CD8-positive, alpha-beta memory T cell (primary cell): ENCODE measurements at places on chromosomes 3 and 15. TPM values are rescaled to one million over a fixed set of nuclear protein-coding genes. Genes with fewer than 3 reads are reported as not detected.

The NME9 gene
- not detected for total RNA-seq

The PLXNB1 gene
- total RNA-seq, result 5.5 TPM

The TGM4 gene
- not detected for total RNA-seq

The C15orf62 gene
- 0.53 TPM for total RNA-seq

The NFKBIZ gene
- 32.3 TPM for total RNA-seq

DNA sequence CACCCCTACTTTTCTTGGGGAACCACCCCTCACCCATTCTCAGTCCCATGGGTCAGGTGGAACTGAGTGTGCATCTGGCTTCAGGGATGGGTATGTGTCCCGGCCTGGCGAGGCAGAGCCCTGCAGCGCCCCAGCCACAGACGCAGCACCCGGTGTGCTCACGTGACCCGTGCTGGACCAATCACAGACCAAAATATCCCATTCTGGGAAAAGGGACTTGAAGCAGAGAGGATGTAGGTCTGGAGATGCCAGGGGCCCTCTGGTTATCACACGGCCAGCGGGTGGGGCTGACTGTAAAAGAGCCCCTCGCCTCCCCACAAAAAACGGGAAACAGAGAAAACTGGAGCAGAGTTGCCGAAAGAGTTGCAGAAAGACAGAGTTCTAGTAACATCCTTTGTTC is 138.0 kb upstream of the RAD18 start:
- H3K27me3 ChIP-seq, result no peaks in the 10 kb centered on the region
- no peaks in the 10 kb centered on the region for H3K36me3 ChIP-seq
- H3K4me1 ChIP-seq, result no peaks in the 10 kb centered on the region
- H3K4me3 ChIP-seq, result no peak overlapping the region
- no peak overlapping the region for H3K27ac ChIP-seq

GRCh38 chr3:71075494-71075893 is 508.0 kb downstream of the FOXP1 start:
- peaks cover 59% of the 10 kb centered on the region for H3K4me1 ChIP-seq
- H3K27me3 ChIP-seq, result no peaks in the 10 kb centered on the region
- no peaks in the 10 kb centered on the region for H3K36me3 ChIP-seq

DNA sequence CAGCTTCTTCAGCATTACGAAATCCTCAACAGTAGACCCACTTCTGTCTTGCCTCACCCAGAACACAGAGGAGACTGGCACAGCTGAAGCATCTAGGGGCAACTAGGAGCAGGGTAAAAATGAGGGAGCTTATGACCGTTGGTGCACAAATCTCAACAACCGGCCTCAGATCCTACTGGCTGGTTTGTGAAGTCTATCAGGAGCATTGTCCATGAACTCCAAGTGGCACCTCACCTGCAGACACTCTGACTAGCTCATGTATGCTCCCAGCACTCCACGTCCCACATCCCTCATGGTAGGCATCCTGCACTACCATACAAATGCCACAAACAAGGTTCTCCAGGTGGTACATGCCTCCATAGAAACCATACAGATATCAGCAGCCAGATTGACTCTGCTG is 163.1 kb downstream of the TLE3 start:
- no peak for DNase-seq
- no peaks in the 10 kb centered on the region for H3K27me3 ChIP-seq
- H3K27ac ChIP-seq, result no peak overlapping the region
- H3K4me3 ChIP-seq, result no peak overlapping the region

GRCh38 chr3:61617041-61617440 is 55.7 kb downstream of the PTPRG start:
- H3K4me1 ChIP-seq, result no peaks in the 10 kb centered on the region
- no peaks in the 10 kb centered on the region for H3K36me3 ChIP-seq
- no peak for DNase-seq
- H3K4me3 ChIP-seq, result no peak overlapping the region

DNA sequence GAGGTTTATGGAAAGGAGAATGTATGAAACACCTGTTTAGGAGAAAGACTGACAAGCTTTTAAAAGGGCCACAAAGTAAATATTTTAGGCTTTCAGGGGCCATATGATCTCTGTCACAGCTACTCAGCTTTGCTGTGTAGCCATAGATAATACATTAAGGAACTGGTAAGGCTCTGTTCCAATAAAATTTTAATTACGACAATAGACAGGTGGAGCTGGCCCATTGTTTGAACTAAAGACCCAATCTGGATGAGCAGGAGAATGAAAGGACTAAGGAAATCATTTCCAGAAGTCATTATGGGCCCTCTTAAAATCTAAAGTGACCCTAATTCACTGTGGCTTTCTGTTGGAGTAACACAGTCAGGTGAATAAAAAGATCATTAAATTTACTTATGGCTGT is 48.5 kb upstream of the SLC12A8 start:
- no peaks in the 10 kb centered on the region for H3K4me1 ChIP-seq
- no peaks in the 10 kb centered on the region for H3K27me3 ChIP-seq
- DNase-seq, result no peak

- no peaks in the 10 kb centered on the region for H3K27me3 ChIP-seq
- no peaks in the 10 kb centered on the region for H3K36me3 ChIP-seq
- DNase-seq, result no peak
- peak overlapping the region; percentile 20 for H3K27ac ChIP-seq
- no peaks in the 10 kb centered on the region for H3K4me1 ChIP-seq
Observed at GRCh38 chr3:69791106-69791505, 51.8 kb downstream of the MITF start.

DNA sequence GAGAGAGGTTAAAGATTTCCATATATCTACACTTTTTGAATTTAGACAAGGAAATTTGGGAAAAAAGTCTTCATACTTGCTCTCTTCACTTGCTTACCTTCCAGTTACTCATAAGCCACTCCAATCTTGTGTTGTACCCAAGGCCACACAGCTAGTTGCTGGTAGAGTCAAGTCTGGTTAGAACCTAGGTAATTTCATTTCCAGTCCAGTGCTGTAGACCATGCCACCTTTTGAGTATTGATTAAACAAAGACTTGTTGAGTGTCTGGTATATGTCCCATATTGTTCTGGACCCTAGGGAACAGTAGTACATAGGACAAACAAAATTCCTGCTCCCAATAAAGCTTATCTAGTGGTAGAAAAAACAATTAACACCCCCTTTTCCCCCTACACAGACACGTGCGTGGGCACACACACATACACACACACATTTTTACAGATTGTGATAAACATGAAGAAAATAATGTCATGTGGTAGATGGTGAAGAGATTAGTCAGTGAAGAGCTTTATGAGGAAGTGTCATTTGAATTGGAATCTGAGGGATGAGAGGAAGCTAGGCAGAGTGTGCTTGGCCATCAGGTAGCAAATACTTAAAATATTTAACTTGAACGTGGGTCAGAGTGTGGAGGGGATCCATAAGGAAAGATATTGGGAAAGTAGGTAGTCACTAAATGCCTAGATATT is 2.1 kb downstream of the CMC1 start:
- H3K36me3 ChIP-seq, result no peaks in the 10 kb centered on the region
- no peak overlapping the region for H3K27ac ChIP-seq
- peak overlapping the region; percentile 13 for H3K4me3 ChIP-seq
- no peaks in the 10 kb centered on the region for H3K27me3 ChIP-seq

GRCh38 chr15:35218215-35218614 is 133.1 kb upstream of the NANOGP8 start:
- no peaks in the 10 kb centered on the region for H3K27me3 ChIP-seq
- no peak overlapping the region for H3K4me3 ChIP-seq

- no peak for DNase-seq
- no peak overlapping the region for H3K4me3 ChIP-seq
- H3K4me1 ChIP-seq, result no peaks in the 10 kb centered on the region
- H3K27me3 ChIP-seq, result no peaks in the 10 kb centered on the region
Observed at GRCh38 chr15:75059607-75060006, 36.2 kb downstream of the PPCDC start.

DNA sequence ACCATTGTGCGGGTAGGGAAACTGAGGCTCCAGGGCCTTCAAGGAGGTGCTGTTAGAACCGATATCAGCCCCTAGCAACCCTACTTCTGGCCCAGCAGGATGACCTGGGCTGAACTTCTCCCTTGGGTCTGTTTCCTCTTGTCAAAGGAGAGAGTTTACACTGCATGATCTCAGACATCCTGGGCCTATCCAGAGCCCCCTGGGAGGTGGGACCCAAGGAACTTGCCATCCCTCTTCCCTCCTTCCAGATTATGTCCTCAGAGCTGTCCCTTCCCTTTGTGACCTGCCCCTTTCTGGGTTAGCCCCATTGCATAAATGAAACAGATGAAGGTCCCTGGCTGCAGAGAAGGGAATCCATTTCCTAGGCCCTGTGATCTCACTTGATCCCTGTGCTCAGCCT is 12.3 kb upstream of the DNAH1 start:
- H3K36me3 ChIP-seq, result no peaks in the 10 kb centered on the region
- no peak overlapping the region for H3K27ac ChIP-seq
- peaks cover 20% of the 10 kb centered on the region for H3K4me1 ChIP-seq
- no peak overlapping the region for H3K4me3 ChIP-seq
- DNase-seq, result no peak
- H3K27me3 ChIP-seq, result no peaks in the 10 kb centered on the region

GRCh38 chr3:111227216-111227615 is 155.6 kb downstream of the NECTIN3 start:
- no peaks in the 10 kb centered on the region for H3K36me3 ChIP-seq
- no peaks in the 10 kb centered on the region for H3K4me1 ChIP-seq
- H3K4me3 ChIP-seq, result no peak overlapping the region
- H3K27me3 ChIP-seq, result no peaks in the 10 kb centered on the region
- H3K27ac ChIP-seq, result no peak overlapping the region
- DNase-seq, result no peak

- H3K27me3 ChIP-seq, result no peaks in the 10 kb centered on the region
- H3K36me3 ChIP-seq, result no peaks in the 10 kb centered on the region
- no peak overlapping the region for H3K4me3 ChIP-seq
- H3K27ac ChIP-seq, result no peak overlapping the region
- peaks cover 60% of the 10 kb centered on the region for H3K4me1 ChIP-seq
- no peak for DNase-seq
Observed at GRCh38 chr15:64636556-64636955, 138.8 kb downstream of the RBPMS2 start.

DNA sequence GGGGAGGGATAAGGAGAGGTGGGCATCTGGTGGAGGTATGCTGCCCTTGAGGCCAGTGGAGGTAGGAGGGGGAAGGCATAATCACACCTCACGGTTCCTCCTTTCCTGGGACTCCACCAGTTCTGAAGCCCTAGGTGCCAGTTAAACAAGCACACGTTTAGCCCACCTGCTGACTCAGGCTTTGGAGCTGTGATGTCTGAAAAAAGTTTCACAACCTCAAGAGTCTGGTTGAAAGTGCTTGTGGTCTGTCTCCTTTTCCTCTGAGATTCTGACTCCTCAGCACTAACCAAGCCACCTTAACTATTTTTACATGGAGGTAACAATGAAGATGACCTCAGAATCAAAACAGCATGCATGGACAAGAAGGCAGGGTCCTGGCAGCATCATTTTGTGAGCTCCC is 23.0 kb downstream of the HPS3 start:
- H3K27ac ChIP-seq, result peak overlapping the region; percentile 9
- no peak for DNase-seq
- H3K36me3 ChIP-seq, result peaks cover 29% of the 10 kb centered on the region
- H3K4me1 ChIP-seq, result peaks cover 10% of the 10 kb centered on the region

DNA sequence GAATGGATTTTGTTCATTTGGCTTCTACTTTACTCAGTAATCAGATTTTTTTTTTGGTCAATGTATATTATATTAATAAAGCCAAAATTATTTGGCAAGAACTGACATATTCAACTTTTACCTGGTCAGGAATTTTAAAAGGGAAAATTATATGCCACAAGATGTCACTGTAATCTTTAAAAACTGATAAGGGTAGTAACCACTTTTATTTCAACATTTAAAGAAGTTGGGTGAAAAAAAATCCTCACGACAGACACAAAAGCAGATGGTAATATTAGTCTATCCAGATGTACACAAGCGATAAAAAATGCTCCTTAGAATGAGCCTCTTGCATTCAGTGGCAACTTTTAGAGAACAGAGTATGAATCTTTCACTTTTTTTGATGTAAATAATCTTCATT is 101.9 kb downstream of the SERPINI1 start:
- H3K4me3 ChIP-seq, result no peak overlapping the region
- H3K36me3 ChIP-seq, result no peaks in the 10 kb centered on the region
- H3K4me1 ChIP-seq, result no peaks in the 10 kb centered on the region
- H3K27me3 ChIP-seq, result no peaks in the 10 kb centered on the region

DNA sequence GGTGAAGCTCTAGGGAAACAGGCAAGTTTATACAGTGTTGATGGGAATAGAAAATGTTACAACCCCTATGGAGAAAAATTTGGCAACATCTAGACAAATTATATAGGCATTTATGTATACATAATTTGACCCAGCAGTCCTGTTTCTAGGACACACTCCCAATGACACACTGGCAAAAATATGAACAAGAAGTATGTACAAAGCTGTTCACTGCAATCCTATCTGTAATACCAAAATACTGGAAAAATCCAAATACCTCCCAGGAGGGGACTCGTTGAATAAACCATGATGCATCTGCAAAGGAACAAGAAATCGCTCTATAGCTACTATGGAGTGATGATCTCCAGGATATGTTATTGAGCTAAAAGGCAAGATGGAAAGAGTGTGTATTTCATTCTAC is 8.5 kb downstream of the BFSP2 start:
- H3K27me3 ChIP-seq, result no peaks in the 10 kb centered on the region
- H3K4me1 ChIP-seq, result no peaks in the 10 kb centered on the region
- DNase-seq, result no peak
- H3K36me3 ChIP-seq, result no peaks in the 10 kb centered on the region
- H3K27ac ChIP-seq, result no peak overlapping the region
- no peak overlapping the region for H3K4me3 ChIP-seq

DNA sequence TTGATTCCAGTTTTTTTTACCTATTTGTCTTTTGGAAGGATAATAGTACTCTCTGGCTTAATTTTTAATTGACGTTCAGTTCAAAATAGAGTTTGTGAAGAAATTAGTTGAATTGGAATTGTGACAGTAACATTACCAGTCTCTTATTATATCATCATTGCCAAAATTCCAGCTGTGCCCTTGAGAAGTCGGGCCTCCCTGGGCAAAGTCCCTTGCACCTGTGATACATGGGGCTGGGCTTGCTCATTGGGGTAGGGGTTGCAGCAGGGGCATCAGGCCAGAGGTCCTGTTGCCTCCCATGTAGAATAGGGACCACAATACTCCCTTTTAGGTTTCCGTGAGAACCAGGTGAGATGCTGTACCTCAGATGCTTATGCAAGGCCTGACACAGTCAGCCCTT is 27.9 kb upstream of the APEH start:
- no peaks in the 10 kb centered on the region for H3K36me3 ChIP-seq
- no peak overlapping the region for H3K27ac ChIP-seq
- no peaks in the 10 kb centered on the region for H3K27me3 ChIP-seq
- H3K4me1 ChIP-seq, result no peaks in the 10 kb centered on the region
- H3K4me3 ChIP-seq, result no peak overlapping the region

DNA sequence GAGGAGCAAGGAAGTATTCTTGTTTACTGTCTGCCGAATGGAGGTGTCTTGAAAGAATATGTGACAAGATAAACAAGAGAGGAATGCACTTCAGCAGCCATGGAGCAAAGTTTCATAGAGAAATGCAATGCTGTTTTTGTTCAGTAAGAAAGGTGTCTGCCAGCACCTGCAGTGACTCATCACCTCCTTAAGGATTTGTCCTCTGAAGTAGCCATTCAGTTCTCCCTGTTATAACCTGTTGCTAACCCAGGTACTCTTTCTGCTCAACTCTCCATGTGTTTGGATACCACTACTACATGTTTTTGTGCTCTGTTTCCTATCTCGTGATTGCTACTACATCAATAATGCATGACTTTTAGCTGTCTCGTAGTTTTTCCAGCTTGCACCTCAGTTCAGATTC is 328.9 kb downstream of the CHL1 start:
- no peak overlapping the region for H3K27ac ChIP-seq
- DNase-seq, result no peak
- H3K27me3 ChIP-seq, result no peaks in the 10 kb centered on the region
- H3K4me1 ChIP-seq, result no peaks in the 10 kb centered on the region
